ENCODE measurements at places on chromosomes 16 and 17.

- no peak for DNase-seq
Measured at GRCh38 chr17:9291912-9292560, 270.7 kb downstream of the NTN1 start.

- DNase-seq = no peak
Measured at GRCh38 chr17:80679816-80680215, 135.2 kb downstream of the RPTOR start.

GRCh38 chr17:15900871-15901270 is 44.1 kb upstream of the ADORA2B start:
- no peak for DNase-seq

- no peak for DNase-seq
Measured at GRCh38 chr16:35171106-35171505, 1711.7 kb downstream of the TP53TG3F start.

DNA sequence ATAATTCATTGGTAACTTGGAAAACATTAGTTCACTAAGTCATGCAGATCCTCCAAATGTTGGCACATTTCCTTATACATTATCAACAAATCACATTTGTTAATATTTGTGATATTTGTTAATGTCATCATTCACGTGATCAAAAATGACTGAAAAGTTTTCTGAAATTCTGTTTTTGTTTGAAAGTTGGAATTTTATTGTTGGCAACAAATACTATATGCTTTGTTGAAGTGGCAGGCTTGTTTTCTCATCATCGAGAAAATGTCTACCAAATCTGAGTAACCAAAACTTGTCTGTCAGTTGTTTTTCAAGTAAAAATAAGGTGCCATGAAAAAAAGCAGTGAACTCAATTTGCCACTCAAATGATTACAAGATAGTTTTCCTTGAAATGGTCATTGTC is 62.8 kb downstream of the NACA2 start:
- DNase-seq = no peak

DNA sequence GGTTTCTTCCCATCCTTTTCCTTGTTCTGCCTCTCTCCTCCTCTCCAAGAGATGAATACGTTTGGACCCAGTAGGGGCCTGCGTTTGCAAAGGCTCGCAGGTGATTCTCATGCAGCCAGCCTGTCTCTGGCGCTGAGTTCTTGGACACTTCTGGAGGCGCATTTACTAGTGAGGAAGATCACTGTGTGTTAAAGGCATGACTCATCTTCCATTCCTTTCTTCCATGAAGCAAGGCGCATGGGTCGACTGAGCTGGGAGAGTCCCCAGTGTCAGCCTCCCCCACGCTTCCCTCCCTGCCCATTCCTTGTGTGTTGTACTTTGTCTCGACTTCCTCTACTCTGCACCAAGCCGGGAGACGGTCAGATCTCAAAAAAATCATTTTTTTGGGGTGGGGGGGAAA is 159.9 kb upstream of the EEF2KMT start:
- DNase-seq = no peak
